ENCODE measurements at places on chromosomes 3 and 15. TPM values are rescaled to one million over a fixed set of nuclear protein-coding genes. Genes with fewer than 3 reads are reported as not detected.

MEX3B gene
- total RNA-seq = 4.7 TPM

HCLS1 gene
- total RNA-seq = 1.0 TPM

SNTN gene
- total RNA-seq = not detected

- DNase-seq = no peak
These were observed 128.8 kb downstream of the PEX5L start for GRCh38 chr3:179907784-179908482.

GRCh38 chr3:155631323-155632019, 113.4 kb downstream of the PLCH1 start:
- no peak for DNase-seq

- no peak for DNase-seq
These were observed 12.1 kb upstream of the DMXL2 start for GRCh38 chr15:51634591-51635198.

DNA sequence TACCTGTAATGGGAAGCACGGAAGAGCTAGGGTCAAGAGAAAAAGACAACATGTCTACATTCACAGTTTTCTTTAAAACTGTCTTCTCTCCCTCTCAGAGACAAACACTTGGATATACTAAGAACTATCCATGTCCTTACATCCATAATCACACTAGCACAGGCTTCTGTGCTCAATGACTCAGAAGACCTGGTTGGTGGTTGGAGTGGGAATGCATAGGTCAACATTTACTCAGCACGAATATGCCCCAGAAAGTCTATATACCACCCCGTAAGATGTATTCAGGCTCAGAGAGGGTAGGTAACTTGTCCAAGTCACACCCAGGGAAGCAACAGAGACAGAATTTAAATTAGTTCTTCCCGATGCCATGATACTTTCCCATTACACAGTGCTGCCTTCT, 891.1 kb downstream of the TUSC7 start:
- no peak for DNase-seq

Measured in epithelial cell of proximal tubule (primary cell).